ENCODE measurements at places on chromosomes 5 and 9.

DNA sequence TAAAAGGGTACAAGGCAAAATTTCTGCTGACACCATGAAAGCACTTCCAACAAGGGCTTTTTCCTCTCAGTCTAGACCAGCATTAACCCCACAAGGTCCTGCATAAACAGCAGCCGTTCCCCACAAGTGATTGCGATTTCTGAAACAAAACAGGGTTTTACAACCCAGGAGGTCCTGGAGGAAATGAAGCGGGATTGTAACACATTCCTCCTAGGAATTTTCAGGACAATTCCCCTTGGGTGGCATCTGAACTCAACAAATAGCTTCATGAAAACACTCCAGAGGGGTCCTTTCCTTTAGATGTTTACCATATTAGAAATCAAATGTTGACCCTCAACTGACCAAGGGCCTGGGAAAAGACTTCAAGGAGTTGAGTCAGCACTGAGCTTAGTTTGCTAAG is 36.7 kb upstream of the SHC3 start:
- no peak for DNase-seq

- peak; percentile 66 for DNase-seq
Measured at GRCh38 chr9:93319992-93320500, 131.4 kb upstream of the FAM120A start.

GRCh38 chr5:31449962-31450361 is 81.9 kb downstream of the DROSHA start:
- no peak for DNase-seq

- DNase-seq: no peak
Measured at GRCh38 chr5:163542771-163543170, 37.4 kb downstream of the MAT2B start.

- no peak for DNase-seq
Measured at GRCh38 chr5:170576602-170577535, 73.0 kb downstream of the KCNIP1 start.

- no peak for DNase-seq
Measured at GRCh38 chr5:150214289-150214688, 24.4 kb downstream of the SLC6A7 start.

GRCh38 chr9:121930956-121931355 is 162.2 kb downstream of the TTLL11 start:
- no peak for DNase-seq

DNA sequence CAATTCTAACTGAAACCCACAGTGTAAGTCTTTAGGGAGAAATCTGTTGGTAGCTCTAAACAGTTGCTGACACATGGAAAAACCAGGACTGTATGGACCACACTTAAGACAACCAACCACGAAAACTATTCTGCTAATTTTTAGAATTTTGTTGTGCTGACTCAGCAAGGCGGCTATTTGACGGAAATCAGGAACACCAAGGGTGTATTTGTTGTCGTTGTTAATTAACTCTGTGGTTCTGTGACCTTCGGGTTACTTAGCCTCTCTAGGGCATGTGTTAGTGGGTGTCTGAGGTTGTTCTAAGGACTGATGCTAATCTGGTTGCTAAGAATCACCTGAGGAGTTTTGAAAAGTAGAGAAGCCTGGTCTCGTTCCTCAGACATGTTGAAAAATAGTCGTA is 79.2 kb downstream of the ATP10B start:
- DNase-seq: no peak

DNA sequence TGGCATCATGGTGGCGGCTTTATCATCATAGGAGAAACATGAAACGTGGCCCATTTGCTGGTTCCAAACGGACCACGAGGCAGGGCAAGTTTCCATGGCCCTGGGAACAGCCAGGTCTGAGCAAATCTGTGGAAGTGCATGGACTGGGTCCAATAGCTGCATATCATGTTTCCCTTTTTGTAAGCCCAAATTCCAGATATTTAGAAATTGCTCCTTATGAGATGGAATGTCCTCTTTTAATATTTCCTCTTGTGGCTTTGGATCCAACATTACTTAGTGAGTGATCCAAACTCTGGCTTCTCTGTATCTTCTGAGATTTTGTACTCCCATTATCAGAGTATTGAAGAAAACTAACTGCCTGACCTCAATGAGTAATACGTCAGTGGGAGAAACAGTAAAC is 79.8 kb upstream of the FBXL7 start:
- DNase-seq: no peak

DNA sequence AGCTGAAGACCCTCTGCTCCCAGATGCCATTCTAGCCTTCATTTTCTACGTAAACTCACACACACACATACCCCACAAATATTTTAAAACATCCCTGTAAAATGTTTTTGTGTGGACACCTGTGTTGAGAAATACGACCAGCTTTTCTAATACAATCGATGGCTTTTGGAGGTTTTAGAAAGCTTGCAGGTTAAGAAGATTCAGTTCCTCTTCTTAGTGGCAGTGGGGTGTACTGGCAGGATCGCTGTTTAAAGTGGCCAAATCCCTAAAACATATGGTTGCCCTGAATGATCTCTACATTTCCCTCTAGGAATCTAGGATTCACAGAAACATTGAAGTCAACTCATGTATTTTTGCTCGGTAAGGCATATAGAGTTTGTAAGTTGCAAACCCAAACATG is 236.3 kb downstream of the NSG2 start:
- DNase-seq: no peak

- DNase-seq: no peak
Measured at GRCh38 chr9:75226403-75227139, 138.3 kb downstream of the OSTF1 start.

- no peak for DNase-seq
Measured at GRCh38 chr5:159759791-159760290, 156.4 kb upstream of the ADRA1B start.

DNA sequence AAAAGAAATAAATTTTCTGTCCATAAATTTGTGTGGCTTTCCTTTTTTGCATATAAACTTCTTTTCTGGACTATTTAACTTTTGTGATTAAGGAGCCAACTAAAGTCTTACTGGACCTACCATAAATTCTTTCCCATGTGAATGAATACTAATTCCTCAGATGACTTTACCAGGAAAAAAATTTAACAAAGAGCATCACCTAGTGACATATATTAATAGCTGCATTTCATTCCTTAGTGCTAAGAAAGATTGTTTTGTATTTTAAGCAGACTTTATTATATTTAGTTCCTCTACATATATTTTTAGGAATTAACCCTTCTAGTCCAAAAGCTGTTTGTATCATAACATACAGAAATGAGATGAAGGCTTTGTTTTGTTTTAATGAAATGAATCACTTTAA is 64.4 kb downstream of the C9orf85 start:
- no peak for DNase-seq

DNA sequence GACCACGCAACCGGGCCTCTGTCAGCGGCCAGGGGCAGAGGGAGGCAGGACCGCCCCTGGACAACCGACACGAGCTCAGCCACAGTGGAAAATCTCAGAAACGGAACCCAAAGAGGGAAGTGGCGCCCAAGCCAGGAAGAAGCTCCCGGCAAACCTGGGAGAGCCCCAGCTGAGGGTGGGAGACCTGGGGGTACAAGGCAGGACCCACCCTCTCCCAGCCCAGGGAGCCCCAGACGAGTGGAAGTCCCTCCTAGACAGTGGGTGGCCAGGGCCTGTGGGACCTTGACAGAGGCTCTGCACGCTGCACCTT is 3.0 kb downstream of the SLC12A7 start:
- no peak for DNase-seq

DNA sequence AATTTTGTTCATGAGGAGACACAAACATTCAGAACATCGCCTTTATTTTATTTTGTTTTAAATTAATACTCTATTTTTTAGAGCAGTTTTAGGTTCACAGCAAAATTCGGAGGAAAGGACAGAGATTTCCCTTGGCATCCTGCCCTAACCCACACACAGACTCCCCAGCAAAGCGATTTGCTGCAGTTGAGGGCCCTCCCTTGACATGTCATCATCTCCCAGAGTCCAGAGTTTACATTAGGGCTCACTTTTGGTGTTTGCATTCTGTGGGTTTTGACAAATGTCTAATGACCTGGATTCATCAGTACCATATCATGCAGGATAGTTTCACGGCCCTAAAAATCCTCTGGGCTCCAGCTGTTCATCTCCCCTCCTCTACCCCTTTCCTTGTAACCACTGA is 33.6 kb upstream of the COL5A1 start:
- no peak for DNase-seq

GRCh38 chr9:22731786-22732185 is 285.2 kb downstream of the DMRTA1 start:
- DNase-seq: no peak

GRCh38 chr9:132187121-132187620 is 25.3 kb downstream of the NTNG2 start:
- no peak for DNase-seq

DNA sequence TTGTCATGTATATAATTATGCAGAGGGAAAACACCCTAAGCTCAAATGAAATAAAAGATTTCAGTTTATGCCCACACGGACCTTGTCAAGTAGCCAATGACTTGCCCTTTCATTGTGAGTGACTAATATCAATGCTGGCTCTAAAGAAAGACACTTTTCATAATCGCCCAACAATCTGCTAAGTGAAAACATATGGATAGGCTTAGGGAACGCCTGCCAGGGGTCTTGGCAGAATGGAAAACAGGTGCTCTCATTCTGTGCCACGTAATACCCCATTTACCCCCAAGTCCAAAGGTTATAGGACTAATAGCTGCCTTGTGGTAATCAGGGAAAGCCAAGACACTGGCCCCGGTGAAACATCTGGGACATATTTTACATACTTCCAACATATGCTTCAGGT is 157.7 kb downstream of the SLF1 start:
- no peak for DNase-seq

GRCh38 chr9:98644011-98644410 is 64.7 kb downstream of the GABBR2 start:
- DNase-seq: no peak

- DNase-seq: no peak
Measured at GRCh38 chr9:36560771-36561170, 11.9 kb upstream of the MELK start.

GRCh38 chr5:180601591-180602480 is 10.5 kb upstream of the SCGB3A1 start:
- DNase-seq: no peak

- DNase-seq: no peak
Measured at GRCh38 chr5:143085319-143085917, 315.2 kb downstream of the ARHGAP26 start.
